ENCODE measurements at places on chromosomes 3 and 15. TPM values are rescaled to one million over a fixed set of nuclear protein-coding genes. Genes with fewer than 3 reads are reported as not detected.

DNA sequence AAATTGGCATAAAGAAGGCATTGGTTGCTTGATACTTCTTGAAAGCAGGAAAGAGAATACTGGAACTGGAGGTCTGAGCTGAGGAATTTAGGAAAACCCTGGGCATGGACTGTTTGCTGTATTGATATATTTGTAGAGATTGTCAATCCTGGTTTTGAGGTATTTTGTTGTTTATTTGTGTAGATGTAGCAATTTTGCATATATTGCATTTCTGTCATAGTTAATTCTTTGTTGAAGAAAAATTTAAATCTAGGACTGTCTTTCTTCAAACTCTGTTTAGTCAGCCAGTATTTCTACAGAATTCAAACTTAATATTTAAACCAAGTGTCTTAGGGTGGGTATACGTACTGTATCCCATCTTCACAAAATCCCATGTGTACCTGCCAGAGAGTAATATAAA lies 9.5 kb downstream of the STT3B start:
- DNase-seq = no peak

- DNase-seq = no peak
Observed at GRCh38 chr15:64459066-64459781, 1.2 kb upstream of the ZNF609 start.

The PLA2G4F gene
- total RNA-seq = under 0.01 TPM

The ELL3 gene
- 9.0 TPM for total RNA-seq

DNA sequence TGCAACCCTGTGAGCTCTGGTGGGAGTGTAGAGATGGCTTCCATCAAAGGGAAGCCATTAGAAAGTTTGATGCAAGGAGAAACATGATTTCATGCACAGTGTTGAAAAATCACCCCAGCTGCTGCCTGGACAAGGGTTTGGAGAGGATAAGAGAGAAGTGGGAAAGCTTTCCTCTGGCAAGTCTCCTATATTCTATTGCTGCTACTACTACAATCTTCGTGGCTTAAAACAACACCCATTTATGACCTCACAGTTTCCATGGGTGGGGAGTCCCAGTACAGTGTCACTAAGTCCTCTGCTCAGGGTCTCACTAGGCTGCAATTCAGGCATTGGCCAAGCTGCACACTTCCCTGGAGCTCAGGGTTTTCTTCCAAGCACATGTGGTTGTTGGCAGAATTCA lies 229.3 kb downstream of the TAFA4 start:
- DNase-seq = no peak

The IL17RC gene
- 90.6 TPM for total RNA-seq

The TRPM1 gene
- total RNA-seq = not detected

GRCh38 chr3:64039981-64040733 lies 16.9 kb upstream of the PSMD6 start:
- DNase-seq = no peak

The MKRN2OS gene
- total RNA-seq = 3.6 TPM

The SLC7A14 gene
- total RNA-seq = not detected

GRCh38 chr3:132083583-132084279 lies 48.9 kb upstream of the CPNE4 start:
- DNase-seq = no peak

The PATL2 gene
- total RNA-seq = 2.2 TPM

- DNase-seq = no peak
Observed at GRCh38 chr3:52341123-52341522, 25.0 kb downstream of the DNAH1 start.

DNA sequence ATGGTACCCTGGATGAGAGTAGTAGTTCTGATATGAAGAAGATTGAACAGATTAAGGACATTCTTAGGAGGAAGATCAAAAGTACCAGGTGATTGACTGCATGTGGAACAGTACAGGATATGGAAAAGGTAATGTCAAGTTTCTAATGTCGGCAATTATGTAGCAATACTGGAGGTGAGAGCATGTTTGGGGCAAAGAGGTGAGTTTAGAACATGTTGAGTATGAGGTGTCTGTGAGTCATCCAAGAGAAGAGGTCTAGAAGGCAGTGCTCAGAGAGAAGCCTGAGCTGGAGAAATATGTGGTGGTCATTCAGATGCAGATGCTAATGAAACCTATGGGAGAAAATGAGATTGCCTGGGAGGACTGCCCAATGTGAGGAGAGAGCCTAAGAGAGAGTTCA lies 305.6 kb downstream of the ZBTB20 start:
- no peak for DNase-seq

DNA sequence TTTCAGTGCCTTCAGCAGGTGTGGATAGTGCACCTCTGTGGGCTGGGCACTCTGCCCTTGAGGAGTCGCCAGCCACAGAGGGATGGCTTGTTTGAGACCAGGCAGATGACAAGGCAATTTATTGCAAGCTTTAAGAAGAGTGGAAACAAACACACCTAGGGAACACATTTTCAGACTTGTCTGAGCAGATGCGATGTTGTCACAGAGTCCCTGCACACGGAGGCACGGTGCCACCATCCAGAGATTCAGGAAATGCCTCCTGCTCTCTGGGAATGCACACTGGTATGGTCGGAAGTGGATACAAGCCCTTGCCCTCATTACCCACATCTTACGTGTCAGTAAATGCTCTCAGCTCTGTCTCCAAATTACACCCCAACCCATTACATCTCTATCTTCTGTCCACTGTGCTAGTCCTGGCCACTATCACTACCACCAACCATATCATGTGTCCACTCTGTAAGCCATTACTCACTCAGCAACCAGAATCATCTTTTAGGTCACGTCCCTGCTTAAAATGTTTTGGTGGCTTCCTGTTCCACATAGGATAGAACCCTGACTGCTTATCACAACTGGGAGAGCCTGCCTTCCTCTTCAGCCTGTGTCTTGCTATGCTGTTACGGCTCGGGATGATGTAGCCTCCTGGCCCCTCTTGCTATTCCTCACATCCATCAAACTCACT lies 196.9 kb downstream of the SLCO3A1 start:
- no peak for DNase-seq

The RETNLB gene
- total RNA-seq = not detected

DNA sequence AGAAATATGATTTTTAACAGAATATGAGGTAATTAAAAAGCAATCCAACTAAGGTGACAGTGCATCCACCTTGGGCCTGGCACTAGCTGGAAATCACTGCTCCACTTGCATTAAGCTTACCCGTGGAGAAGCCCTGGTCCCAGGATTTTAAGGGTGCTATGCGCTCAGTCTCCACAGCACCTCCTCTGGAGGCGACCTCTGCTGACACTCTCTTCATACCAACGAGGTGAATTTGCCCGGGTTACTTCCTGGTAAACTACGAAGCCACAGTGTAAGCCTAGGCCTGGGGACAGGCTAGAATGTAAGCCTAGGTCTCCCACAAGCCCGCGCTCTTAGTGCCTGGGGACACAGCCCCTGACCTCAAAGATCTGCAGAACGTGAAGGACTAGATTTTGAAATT lies 793 bp downstream of the APOD start:
- no peak for DNase-seq

- no peak for DNase-seq
Observed at GRCh38 chr15:63879211-63879610, 45.5 kb upstream of the HERC1 start.

The B2M gene
- 3,086 TPM for total RNA-seq

The ISLR2 gene
- total RNA-seq = 0.48 TPM

GRCh38 chr3:166860217-166860616 lies 519.9 kb downstream of the ZBBX start:
- no peak for DNase-seq

- no peak for DNase-seq
Observed at GRCh38 chr3:20924646-20925385, 738.8 kb upstream of the SGO1 start.

GRCh38 chr3:197317250-197317963 lies 19.0 kb upstream of the DLG1 start:
- no peak for DNase-seq

DNA sequence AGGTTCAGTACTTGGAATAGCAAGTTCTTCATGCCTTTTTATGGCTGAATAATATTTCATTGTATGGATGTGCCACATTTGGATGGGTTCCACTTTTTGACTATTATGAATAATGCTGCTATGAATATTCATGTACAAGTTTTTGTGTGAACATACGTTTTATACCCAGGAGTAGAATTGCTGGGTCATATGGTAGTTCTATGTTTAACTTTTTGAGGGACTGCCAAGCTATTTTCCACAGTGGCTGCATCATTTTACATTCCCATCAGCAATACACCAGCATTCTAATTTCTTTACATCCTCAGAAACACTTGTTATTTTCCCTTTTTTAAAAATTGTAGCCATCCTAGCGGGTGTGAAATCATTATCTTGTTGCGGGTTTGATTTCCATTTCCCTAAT lies 76.0 kb upstream of the PRR20G start:
- no peak for DNase-seq

DNA sequence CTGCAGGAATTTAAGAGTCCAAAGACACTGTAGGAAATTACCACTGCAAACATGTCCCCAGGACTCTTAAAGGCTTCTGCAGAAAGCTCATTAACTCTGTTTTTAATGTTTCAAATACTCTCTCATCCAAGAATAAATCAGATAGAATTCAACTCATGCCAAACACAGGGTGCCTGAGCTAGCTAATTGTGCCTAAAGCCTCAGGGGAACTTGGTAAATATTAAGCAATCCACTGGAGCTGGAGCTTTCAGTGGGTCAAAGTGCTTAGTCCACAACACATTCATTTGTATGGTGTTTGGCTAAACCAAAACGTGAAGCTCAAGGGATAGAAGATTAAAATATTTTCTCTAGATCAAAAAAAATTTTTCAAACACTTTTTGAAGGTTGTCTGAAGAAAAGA lies 131.4 kb downstream of the THRB start:
- DNase-seq = no peak

GRCh38 chr3:72165317-72165716 lies 380.4 kb upstream of the PROK2 start:
- DNase-seq = no peak

The DUOXA2 gene
- total RNA-seq = not detected

All from breast epithelium (tissue), 4 donors.